ENCODE measurements at places on chromosomes 5 and 9. TPM values are rescaled to one million over a fixed set of nuclear protein-coding genes. Genes with fewer than 3 reads are reported as not detected.

- no peaks in the 10 kb centered on the region for H3K27me3 ChIP-seq
- no peak for DNase-seq
- no peak overlapping the region for H3K4me3 ChIP-seq
Measured at GRCh38 chr5:54224103-54224826, 86.1 kb downstream of the ARL15 start.

GRCh38 chr5:64834037-64834436 is 65.3 kb downstream of the CWC27 start:
- H3K4me1 ChIP-seq, result no peaks in the 10 kb centered on the region
- no peaks in the 10 kb centered on the region for H3K36me3 ChIP-seq
- H3K4me3 ChIP-seq, result no peak overlapping the region
- no peak overlapping the region for H3K27ac ChIP-seq
- no peak for DNase-seq

DNA sequence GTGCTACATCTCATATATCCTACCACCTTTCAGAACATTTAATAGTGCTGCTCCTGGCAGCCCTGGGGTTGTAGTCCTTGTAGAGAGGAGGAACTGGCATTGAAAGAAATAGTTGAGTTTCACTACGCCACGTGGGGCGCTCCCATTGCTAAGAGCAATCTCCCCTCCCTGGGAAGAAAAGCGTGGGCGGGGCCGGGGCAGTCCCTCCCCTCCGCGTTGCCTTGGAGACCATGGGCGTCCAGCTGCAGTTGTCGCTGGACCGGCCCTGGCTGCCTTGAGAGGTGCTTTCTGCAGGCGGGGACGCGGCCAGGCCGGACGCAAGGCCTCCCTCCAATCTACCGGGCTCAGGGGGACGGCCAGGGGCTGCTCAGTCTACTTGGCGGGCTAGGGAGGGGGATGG is 368 bp upstream of the CCDC180 start:
- no peaks in the 10 kb centered on the region for H3K27me3 ChIP-seq
- no peak for DNase-seq
- no peaks in the 10 kb centered on the region for H3K36me3 ChIP-seq
- H3K27ac ChIP-seq, result no peak overlapping the region
- peaks cover 11% of the 10 kb centered on the region for H3K4me1 ChIP-seq

DNA sequence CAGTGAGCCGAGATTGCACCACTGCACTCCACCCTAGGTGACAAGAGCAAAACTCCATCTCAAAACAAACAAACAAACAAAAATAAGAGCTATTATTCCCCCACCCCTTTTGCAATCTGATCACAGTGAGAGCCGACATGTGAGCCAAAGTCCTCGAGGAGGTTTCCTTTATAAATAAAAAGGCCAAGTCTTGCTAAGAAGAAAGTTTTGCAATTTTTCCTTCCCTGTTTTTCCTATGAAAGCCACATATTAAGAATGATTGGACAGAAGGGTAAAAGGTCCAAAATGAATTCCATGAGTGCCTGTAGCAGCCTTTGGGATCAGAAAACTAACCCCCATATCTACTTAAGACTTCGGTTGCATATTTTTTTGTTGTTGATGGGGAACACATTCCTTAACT is 179.7 kb downstream of the TSSK1B start:
- no peak for DNase-seq
- no peaks in the 10 kb centered on the region for H3K27me3 ChIP-seq
- no peaks in the 10 kb centered on the region for H3K36me3 ChIP-seq
- H3K4me1 ChIP-seq, result peaks cover 41% of the 10 kb centered on the region
- peak overlapping the region; percentile 64 for H3K27ac ChIP-seq

GRCh38 chr9:80892703-80893102 is 796.6 kb downstream of the TLE1 start:
- H3K36me3 ChIP-seq, result no peaks in the 10 kb centered on the region
- H3K4me3 ChIP-seq, result no peak overlapping the region
- no peak for DNase-seq
- H3K27me3 ChIP-seq, result no peaks in the 10 kb centered on the region

GRCh38 chr9:73845539-73845938 is 651.6 kb upstream of the RORB start:
- no peaks in the 10 kb centered on the region for H3K36me3 ChIP-seq
- no peak overlapping the region for H3K27ac ChIP-seq
- DNase-seq, result no peak
- no peaks in the 10 kb centered on the region for H3K4me1 ChIP-seq

- H3K4me1 ChIP-seq, result no peaks in the 10 kb centered on the region
- DNase-seq, result no peak
- no peak overlapping the region for H3K4me3 ChIP-seq
- no peak overlapping the region for H3K27ac ChIP-seq
- no peaks in the 10 kb centered on the region for H3K27me3 ChIP-seq
Measured at GRCh38 chr5:68995845-68996545, 97.8 kb upstream of the SLC30A5 start.

DNA sequence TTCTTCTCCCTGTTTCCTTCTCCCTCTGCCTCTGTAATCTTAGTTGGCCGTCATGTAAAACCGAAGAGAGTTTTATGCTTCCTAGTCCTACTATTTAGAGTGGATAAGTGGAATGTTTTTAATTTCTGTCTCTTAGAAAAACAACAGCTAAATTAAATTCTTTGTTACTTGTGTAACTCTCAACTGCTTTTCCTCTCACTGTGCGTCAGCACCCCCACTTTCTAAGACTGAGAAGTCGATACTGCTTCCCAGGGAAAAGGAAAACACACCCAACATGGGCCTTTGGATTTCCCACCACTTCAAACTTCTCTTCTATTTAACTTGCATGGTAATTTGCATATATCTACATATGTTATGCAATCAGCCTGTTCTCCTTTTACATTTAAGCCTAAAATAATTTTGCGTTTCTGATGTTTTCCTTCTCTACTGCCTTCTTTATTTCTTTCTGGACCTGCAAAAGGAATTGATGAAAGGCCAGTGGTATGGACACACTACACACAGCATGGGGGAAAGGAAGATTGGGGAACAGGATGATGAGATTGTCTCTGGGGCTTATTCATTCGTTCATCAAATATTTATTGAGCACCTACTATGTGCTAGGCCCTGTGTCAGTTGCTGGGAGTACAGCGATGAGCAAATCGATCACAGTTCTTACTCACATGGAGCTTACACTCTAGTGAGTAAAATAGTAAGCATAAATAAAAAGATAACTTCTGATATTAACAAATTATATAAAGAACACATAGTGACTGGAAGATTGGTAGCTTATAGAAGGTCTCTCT is 52.5 kb upstream of the CTNNA1 start:
- no peak overlapping the region for H3K27ac ChIP-seq
- no peaks in the 10 kb centered on the region for H3K4me1 ChIP-seq
- H3K36me3 ChIP-seq, result no peaks in the 10 kb centered on the region
- no peak for DNase-seq
- H3K4me3 ChIP-seq, result no peak overlapping the region

DNA sequence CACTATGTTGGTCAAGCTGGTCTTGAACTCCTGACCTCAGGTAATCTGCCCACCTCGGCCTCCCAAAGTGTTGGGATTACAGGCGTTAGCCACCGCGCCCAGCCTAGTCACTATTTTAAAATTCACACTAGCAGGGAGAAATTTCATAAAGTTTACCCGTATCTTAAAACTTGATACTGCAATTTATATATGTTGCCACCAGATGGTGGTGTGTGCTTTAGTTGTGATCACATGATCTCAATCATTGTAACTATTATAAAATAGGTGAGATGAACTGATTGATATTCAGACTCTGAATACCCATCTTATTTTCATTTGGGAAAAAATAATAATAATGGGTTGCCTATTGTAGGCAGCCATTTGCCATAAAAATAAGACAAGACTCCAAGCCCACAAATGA is 1330.4 kb upstream of the WWC1 start:
- H3K27me3 ChIP-seq, result no peaks in the 10 kb centered on the region
- H3K36me3 ChIP-seq, result no peaks in the 10 kb centered on the region
- H3K4me1 ChIP-seq, result no peaks in the 10 kb centered on the region
- DNase-seq, result no peak

DNA sequence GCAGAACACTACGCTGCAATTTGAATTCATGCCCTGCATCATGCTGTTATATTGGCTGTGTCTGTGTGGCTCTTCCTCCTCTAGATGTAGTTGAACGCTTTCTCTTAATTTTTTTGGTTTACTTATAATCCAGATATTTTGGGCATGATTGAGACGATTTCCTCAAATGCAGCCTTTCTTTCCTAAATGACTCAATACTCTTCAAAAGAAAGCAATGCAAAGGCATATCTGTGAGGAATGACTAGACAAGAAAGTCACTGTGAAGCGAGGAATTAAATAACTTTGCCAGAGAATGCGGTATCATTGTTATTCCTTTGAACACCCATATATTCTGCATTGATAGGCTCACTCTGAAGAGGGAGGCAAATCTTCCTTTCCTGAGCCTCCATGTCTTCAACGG is 152.8 kb downstream of the YIPF5 start:
- no peak overlapping the region for H3K27ac ChIP-seq
- H3K27me3 ChIP-seq, result no peaks in the 10 kb centered on the region
- no peaks in the 10 kb centered on the region for H3K4me1 ChIP-seq
- no peak overlapping the region for H3K4me3 ChIP-seq
- H3K36me3 ChIP-seq, result no peaks in the 10 kb centered on the region

DNA sequence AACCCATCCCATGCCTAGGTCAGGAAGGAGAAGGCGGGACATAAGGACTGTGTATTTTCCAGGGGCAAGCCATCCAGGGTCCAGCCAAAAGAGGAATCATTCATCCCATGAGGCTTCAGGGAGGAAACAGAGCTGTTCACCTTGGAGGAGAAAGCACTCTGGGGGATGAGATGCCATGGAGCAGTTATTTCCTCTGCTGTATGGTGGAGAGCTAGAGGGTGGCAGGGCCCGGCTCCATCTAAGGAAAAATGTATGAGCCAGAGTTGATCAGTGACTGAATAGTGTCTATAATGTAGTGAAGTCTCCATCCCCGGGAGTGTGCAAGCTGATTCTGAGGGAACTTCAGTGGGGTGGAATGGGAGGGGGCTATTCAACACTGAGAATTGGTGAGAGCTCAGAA is 8.0 kb downstream of the ENHO start:
- H3K36me3 ChIP-seq, result no peaks in the 10 kb centered on the region
- no peaks in the 10 kb centered on the region for H3K4me1 ChIP-seq
- no peak overlapping the region for H3K27ac ChIP-seq
- H3K4me3 ChIP-seq, result no peak overlapping the region

ANKRD31 gene
- total RNA-seq, result 1.2 TPM

PCDHB6 gene
- not detected for total RNA-seq

STING1 gene
- 103 TPM for total RNA-seq

S1PR3 gene
- total RNA-seq, result 39.3 TPM

RFX3 gene
- total RNA-seq, result 11.8 TPM

NR2F1 gene
- total RNA-seq, result 97.2 TPM

CTXN3 gene
- total RNA-seq, result not detected
